ENCODE measurements at places on chromosomes 7 and 10.

- DNase-seq: no peak
Measured at GRCh38 chr7:87091487-87092066, 32.1 kb upstream of the ELAPOR2 start.

- no peak for DNase-seq
Measured at GRCh38 chr10:11212288-11213085, 194.8 kb downstream of the CELF2 start.

GRCh38 chr7:128459394-128459878 is 3.8 kb downstream of the HILPDA start:
- DNase-seq: no peak

GRCh38 chr7:15463801-15464666 is 97.8 kb downstream of the AGMO start:
- DNase-seq: peak; percentile 45

- no peak for DNase-seq
Measured at GRCh38 chr7:65449505-65449852, 75.8 kb downstream of the ZNF92 start.

- DNase-seq: no peak
Measured at GRCh38 chr7:18975276-18975675, 142.2 kb downstream of the TWIST1 start.

GRCh38 chr7:79713276-79713675 is 259.8 kb upstream of the MAGI2 start:
- DNase-seq: no peak

GRCh38 chr10:75971402-75972211 is 540.2 kb downstream of the LRMDA start:
- DNase-seq: no peak

GRCh38 chr7:55970561-55970960 is 6.2 kb downstream of the NIPSNAP2 start:
- no peak for DNase-seq

DNA sequence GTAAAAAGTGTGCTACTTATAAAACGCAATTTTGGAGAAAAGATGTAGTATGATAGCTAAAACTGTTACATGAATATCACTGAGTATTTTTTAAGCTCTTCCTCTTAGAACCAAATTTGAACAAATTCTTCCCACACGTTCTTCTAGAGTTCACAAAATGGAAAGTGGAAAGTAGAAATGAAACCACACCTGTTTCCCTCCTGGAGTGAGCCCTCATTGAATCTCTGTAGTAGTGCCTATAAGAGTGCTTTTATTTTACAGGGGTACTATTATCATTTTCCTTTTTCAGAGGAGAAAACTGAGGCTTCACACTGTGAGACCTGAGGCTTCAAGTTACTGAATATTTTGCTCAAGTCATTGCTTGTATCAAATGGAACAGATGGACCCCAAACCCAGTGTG is 393.0 kb downstream of the NRG3 start:
- DNase-seq: no peak

GRCh38 chr7:63067897-63068585 is 930.6 kb upstream of the ZNF722 start:
- DNase-seq: no peak

GRCh38 chr10:101602761-101603398 is 14.8 kb downstream of the DPCD start:
- DNase-seq: peak; percentile 31

DNA sequence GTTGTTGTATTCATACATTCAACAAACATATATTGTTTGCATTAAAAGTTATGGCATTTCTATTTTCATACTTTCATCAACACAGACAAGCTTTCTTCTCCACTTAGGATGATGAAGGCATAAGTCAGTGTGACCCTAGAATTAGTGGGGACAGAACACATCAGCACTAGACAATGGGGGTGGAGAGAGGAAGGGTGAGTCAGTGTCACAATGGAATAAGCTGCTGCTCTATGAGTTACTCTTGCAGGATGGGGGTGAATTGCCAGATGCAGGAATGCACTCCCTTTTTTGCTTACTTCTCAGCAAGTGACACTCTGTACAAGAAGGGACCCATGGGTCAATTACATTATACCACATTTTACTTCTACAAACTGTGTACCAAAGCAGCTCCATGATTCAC is 74.0 kb downstream of the DGKI start:
- DNase-seq: peak; percentile 58

GRCh38 chr7:120307991-120308545 is 35.1 kb downstream of the KCND2 start:
- no peak for DNase-seq

DNA sequence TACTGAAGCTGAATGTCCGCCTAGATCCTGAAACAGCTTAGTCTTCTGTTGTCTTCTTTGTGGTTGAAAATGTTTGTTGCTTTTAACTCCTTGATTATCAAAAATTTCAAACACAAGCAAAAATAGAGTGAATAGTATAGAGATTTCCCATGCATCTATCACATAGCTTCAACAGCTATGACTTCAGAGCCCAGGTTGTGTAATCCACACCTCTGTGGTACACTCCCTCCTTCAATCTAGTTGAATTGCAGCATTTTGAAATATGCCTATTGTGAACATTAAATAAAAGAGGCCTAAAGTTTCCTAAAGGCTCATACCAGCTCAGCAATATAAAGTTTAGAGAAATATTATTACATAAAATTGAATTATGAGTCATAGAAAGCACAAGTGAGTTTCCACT is 204.7 kb upstream of the HDAC9 start:
- DNase-seq: no peak
